ENCODE measurements at places on chromosomes 4 and X.

GRCh38 chrX:76109654-76110053 lies 63.2 kb upstream of the PBDC1 start:
- H3K27me3 ChIP-seq: no peaks in the 10 kb centered on the region
- no peak for DNase-seq
- no peak overlapping the region for H3K4me3 ChIP-seq
- H3K4me1 ChIP-seq: no peaks in the 10 kb centered on the region

DNA sequence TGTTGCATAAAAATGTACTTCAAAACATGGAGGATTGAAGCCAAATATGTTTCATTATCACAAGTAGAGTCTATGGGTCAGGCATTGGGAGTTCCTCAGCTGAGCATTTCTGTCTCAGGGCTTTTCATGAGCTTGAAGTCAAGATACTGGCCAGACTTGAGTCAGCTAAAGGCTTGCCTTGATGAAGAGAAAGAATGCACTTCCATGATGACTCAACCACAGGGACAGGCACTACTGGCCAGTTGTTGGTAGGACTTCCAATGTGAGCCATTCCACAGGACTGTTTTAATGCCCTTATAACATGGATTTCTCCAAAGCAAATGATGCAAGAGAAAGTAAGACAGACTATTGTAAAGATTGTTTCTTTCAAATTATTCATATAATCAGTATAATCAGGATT lies 895.6 kb downstream of the RAB28 start:
- DNase-seq: no peak
- no peaks in the 10 kb centered on the region for H3K4me1 ChIP-seq
- no peaks in the 10 kb centered on the region for H3K36me3 ChIP-seq
- no peaks in the 10 kb centered on the region for H3K27me3 ChIP-seq

DNA sequence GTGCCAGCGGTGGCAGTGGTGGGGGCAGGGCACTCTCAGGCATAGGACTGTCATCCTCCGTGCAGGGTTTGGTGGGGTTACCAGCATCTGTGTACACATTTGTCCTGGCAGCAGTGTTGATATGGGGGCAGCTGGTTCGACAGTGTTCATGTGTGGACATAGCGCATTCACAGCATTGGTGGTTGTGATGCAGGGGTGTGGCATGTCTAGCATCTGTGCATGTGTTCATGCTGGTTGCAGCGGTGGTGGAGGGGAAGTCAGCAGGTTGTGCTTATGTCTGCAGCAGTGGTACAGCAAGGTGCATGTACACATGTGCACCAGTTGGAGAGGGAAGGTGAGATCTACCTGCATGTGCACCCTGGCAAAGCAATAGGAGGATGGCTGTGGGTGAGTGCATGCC lies 75.3 kb upstream of the ZXDB start:
- H3K27ac ChIP-seq: no peak overlapping the region
- no peaks in the 10 kb centered on the region for H3K4me1 ChIP-seq
- no peak overlapping the region for H3K4me3 ChIP-seq
- H3K27me3 ChIP-seq: no peaks in the 10 kb centered on the region
- DNase-seq: no peak

- H3K4me3 ChIP-seq: no peak overlapping the region
- no peaks in the 10 kb centered on the region for H3K27me3 ChIP-seq
- no peak for DNase-seq
- H3K36me3 ChIP-seq: peaks cover 23% of the 10 kb centered on the region
- H3K27ac ChIP-seq: peak overlapping the region; percentile 85
- peaks cover 32% of the 10 kb centered on the region for H3K4me1 ChIP-seq
Observed at GRCh38 chr4:38131371-38132091, 171.3 kb downstream of the PTTG2 start.

DNA sequence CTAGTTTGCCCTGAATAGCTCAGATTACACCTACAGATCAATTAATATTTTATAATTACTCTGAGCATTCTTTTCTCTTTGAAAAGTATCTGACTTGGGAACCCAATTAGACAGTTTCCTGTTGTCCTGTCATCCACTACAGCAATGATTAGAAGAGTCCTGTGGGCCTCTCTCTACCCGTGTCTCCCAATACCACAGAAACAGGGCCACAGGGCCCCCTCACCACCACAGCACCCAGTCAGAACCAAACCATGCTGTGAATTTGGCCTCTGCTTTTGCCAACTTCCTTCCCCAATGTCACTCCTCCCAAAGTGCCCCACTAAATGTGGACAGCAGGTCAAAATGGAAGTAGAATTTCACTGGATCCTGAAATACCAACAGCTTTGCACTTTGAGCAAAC lies 10.3 kb downstream of the USP46 start:
- peaks cover 3% of the 10 kb centered on the region for H3K4me1 ChIP-seq
- H3K36me3 ChIP-seq: peaks cover 11% of the 10 kb centered on the region
- DNase-seq: no peak
- no peak overlapping the region for H3K27ac ChIP-seq
- H3K27me3 ChIP-seq: no peaks in the 10 kb centered on the region

- peak overlapping the region; percentile 85 for H3K27ac ChIP-seq
- no peak for DNase-seq
- no peak overlapping the region for H3K4me3 ChIP-seq
- peaks cover 14% of the 10 kb centered on the region for H3K4me1 ChIP-seq
- peaks cover under 1% of the 10 kb centered on the region for H3K27me3 ChIP-seq
Observed at GRCh38 chr4:53684136-53685130, 93.1 kb upstream of the LNX1 start.

- H3K4me1 ChIP-seq: peaks cover 11% of the 10 kb centered on the region
- H3K4me3 ChIP-seq: no peak overlapping the region
- H3K36me3 ChIP-seq: peaks cover 18% of the 10 kb centered on the region
Observed at GRCh38 chr4:77773101-77773500, 46.1 kb downstream of the CNOT6L start.

DNA sequence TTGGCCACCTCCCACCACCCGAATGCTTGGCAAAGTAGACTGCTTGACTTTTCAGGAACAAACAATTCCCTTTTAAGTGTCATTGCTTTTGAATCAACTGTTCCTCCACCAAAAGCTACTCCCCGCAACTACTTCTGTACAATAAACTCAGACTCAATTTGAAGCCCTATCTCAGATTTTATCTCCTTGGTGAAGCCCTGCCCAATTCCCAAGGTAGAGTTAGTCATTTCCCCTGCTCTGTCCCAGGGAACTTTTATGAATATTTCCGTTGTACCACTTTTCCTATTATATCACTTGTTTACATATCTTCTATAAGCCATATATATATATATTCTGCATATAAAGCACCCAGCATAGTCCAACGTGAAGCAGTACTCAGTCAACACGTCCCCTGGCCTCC lies 102.8 kb downstream of the C4orf51 start:
- H3K27me3 ChIP-seq: no peaks in the 10 kb centered on the region
- H3K4me1 ChIP-seq: no peaks in the 10 kb centered on the region
- H3K36me3 ChIP-seq: peaks cover 65% of the 10 kb centered on the region

DNA sequence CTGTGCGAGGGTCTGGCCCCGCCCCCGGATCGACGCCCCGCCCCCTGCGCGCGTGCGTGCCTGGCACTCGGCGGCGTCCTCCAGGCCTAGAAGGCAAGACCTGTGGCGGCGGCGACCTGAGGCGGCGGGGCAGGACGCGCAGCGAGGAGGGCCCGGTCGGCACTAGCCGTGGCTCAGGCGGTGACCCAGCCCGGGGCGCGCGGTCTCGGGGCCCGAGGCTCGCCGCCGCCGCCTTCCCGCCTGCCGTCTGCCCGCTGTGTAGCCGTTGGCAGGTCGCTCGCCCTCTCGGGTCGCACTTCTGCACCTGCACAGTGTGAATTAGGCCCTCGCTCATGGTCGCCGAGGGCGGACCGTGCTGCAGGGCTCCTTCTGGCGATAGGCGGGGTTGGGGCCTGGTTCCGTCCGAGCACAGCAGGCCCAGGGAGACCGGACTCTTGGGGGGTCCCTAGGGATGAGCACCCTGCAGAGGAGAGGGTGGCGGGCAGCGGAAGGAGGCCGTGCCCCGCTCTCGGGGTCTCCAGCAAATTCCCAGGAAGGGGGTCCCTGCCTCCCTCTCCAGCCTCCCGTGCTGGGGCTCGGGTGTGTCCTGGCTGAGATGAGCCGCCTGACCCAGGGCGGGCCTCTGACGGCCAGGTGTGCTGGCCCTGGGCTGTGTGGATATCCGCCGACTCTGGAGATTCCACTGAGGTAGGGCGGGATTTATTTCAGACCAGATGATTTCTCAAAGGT lies 557 bp upstream of the FAM53A start:
- H3K36me3 ChIP-seq: peaks cover 2% of the 10 kb centered on the region
- DNase-seq: no peak
- peaks cover 10% of the 10 kb centered on the region for H3K4me1 ChIP-seq
- H3K27me3 ChIP-seq: no peaks in the 10 kb centered on the region
- peak overlapping the region; percentile 56 for H3K4me3 ChIP-seq

- H3K4me1 ChIP-seq: peaks cover 38% of the 10 kb centered on the region
- H3K27ac ChIP-seq: peak overlapping the region; percentile 88
- H3K27me3 ChIP-seq: no peaks in the 10 kb centered on the region
- no peak overlapping the region for H3K4me3 ChIP-seq
Observed at GRCh38 chrX:2901367-2902036, 27.6 kb downstream of the ARSD start.

GRCh38 chr4:109164011-109164410 lies 138.4 kb downstream of the COL25A1 start:
- H3K36me3 ChIP-seq: no peaks in the 10 kb centered on the region
- no peaks in the 10 kb centered on the region for H3K27me3 ChIP-seq
- DNase-seq: no peak
- H3K4me1 ChIP-seq: peaks cover 37% of the 10 kb centered on the region
- no peak overlapping the region for H3K4me3 ChIP-seq

DNA sequence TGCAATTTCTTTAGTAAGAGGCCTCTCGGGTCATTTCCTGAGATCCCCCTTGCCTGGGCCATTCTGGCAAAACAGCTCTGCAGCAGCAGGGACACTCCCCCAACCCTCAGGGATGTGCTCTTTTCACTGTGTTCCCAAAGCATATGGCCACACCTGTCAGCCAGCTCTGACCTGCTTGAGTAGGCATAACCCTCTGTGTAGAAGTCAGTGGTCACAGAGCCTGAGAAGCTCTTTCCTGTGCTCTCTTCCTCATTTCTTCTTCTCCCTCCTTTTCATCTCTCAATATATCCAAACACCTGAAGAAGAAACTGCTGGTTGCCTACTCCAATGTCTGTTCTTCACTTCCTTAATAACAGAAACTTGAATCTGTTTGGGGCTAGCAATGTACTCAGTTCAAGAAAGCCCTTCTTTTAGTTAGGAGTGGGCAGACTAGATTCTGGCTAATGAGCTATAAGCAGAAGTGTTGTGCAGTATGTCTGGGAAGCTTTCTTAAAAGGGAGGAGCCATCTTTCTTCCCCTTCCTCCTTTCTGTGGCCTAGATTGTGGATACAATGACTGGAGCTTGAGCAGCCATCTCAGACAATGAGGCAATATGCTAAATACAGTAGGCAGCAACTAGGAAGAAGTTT lies 73.3 kb downstream of the PRPS1 start:
- no peak overlapping the region for H3K4me3 ChIP-seq
- H3K27ac ChIP-seq: no peak overlapping the region
- H3K4me1 ChIP-seq: peaks cover 9% of the 10 kb centered on the region

DNA sequence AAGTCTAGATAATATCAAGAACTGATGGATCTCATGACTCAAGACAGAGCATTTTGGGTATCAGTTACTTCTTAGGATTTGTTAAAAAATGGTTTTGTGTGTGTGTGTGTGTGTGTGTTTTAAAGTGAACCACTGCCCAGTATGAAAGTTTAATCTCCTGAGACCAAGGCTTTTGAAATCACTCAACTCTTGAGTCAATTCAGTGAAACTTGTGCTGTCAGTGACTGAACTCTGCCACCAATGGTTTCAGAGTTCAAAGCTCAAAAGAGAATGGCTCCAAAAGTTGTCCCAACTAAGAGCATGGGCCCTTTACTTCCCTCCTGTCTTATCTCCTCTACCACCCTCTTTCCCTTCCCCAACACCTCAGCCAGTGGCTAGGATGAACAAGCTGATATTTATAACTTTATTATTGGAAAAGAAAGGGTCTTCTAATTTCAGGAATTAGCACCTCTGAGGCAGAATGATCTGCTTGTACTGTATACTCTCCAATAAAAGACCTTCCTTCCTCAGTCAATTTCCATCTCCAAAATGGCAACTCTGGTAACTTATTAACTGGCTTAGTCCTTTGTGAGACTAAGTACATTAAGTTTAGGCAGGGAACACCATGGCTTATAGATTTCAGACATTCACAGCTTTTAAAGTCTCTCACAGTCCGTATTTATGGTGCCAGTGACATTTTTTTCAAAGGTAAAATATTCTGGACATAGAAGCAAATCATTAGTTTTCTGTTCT lies 152.2 kb downstream of the REPS2 start:
- H3K4me3 ChIP-seq: no peak overlapping the region
- DNase-seq: no peak
- H3K4me1 ChIP-seq: no peaks in the 10 kb centered on the region

DNA sequence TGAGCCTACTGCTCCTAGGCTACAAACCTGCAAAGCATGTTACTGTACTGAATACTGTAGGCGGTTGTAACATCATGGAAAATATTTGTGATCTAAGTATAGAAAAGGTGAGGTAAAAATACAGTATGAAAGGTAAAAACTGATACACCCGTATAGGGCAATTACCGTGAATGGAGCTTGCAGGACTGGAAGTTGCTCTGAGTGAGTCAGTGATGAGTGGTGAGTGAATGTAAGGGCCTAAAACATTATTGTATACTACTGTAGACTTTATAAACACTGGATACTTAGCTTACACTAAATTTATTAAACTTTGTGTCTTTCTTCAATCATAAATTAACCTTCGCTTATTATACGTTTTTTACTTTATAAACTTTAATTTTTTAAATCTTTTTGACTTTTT lies 3.7 kb downstream of the KIF4A start:
- peaks cover 22% of the 10 kb centered on the region for H3K4me1 ChIP-seq
- no peaks in the 10 kb centered on the region for H3K27me3 ChIP-seq
- DNase-seq: no peak

DNA sequence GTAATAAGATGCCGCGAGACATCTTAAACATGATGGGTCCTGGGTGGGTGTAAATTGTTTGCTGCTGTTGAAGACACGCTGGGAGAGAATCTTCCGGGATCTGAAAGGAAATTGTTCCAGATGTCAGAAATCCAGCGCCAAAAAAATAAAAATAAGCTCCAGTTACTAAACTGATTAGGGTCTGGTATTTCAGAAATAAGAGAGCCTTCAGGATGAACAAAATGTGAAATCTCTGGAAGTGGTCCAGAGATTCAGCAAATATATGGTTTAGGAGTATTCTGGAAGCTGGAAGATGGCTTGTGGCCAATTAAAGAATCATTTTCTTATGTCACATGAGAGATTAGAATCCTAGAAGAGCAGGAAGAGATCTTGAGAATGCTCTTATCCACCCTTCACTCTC lies 75.8 kb upstream of the NHS start:
- H3K4me1 ChIP-seq: peaks cover 9% of the 10 kb centered on the region
- no peak for DNase-seq
- no peaks in the 10 kb centered on the region for H3K36me3 ChIP-seq
- no peak overlapping the region for H3K4me3 ChIP-seq
- peaks cover 6% of the 10 kb centered on the region for H3K27me3 ChIP-seq

DNA sequence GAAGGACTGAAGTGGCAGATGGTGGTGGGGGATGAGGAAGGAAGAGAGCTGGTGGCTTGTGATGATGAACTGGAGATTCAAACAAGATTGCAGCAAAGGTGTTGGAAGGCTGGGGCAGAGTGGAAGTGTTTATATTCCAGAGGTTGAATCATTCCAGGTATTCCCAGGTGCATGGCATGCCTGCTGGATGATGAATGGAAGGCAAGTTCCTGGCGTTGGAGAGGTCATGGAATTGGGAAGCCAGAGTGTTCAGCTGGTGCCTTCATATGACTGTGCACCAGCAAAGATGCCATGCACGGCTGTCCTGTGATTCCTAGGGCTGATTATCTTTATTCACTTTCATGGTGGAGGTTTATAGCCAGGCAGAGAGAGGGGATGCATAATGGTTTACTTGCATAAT lies 135.8 kb upstream of the PUDP start:
- H3K4me3 ChIP-seq: no peak overlapping the region
- peaks cover 15% of the 10 kb centered on the region for H3K4me1 ChIP-seq
- no peak for DNase-seq
- H3K27me3 ChIP-seq: no peaks in the 10 kb centered on the region
- no peak overlapping the region for H3K27ac ChIP-seq
- no peaks in the 10 kb centered on the region for H3K36me3 ChIP-seq
